Left hindlimb (tissue), 1 donor: ENCODE measurements at places on chromosomes 12 and 14.

DNA sequence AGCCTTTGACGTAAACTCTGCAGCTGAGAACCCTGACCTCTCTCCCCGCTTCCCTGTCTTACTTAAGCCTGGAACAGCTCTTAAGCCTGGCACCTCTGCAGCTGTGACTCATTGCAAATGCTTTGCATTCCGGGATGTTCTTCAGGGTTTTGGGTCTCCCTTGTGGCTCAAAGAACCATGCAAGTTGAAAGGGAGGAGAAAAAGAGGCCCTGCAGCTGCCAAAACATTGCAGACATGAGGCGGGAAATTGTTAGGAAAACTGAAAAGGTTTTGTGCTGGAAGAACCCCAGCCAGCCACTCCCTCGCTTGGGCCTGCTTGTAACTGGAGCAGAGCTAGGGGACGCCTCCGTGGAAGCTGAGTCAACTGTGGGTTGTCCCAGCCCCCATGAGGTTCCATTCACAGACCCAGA lies 60.2 kb upstream of the FERMT2 start:
- DNase-seq: peak; percentile 87

GRCh38 chr14:79602045-79602444 lies 609.3 kb downstream of the DIO2 start:
- no peak for DNase-seq

GRCh38 chr12:48985475-48985897 lies 7.4 kb downstream of the WNT1 start:
- peak; percentile 55 for DNase-seq

DNA sequence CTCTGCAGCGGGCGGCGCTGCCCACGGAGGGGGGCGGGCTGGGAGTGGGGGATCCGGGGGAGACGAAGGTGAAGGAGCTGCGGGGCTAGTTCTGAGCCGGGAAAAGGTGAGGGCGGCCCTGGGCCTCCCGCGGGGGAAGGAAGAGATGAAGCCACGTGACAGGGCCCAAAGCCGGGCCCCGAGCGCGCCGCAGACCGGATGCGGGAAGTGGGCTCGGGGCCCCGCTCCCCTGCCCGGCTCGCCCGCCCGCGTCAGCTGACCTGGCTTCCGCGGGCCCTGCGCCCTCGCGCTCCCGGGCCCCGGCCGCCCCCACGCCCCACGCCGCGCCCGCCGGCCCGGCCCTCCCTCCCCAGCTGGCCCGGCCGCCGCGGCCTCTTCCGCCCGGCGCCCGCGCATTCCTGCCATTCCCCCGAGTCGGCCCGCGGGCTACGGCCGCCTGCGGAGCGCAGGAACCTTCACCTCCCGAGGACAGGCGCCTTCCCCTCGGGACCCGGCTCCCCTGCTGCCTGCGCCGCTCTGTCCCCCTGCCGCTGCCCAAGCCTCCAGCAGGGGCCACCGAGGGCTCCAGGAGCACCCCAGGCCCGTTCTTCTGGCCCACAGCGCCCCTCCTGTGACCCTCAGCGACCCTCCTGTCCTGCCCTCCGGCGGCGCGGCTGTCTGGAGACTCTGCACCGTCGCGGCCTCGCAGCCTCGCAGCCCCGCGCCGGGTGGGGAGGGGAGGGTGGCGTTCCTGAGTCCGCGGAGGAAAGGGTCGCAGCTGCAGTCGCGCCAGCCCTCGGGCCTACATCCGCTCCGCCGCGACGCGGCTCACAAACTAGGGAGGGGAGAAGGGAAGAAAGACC lies 20.4 kb downstream of the NINJ2 start:
- DNase-seq: peak; percentile 87

DNA sequence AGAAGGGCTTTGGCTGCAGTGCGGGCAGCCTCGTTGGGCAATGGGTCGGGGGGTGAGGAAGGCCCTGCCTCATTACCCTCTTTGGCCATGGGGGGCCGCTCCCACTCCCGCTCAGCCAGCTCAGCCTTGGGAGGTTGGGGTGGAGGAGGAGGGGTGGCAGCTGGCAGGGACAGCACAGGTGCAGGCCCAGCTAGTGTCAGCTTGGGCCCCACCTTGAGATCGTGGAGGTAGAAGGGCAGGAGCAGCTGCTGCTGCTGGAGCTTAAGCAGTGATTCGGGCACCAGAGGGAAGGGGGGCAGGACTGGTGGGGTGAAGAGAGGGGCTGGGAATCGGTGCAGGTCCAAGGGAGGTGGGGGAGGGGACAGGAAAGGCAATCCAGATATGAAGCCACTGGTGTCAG lies 26.0 kb downstream of the ZFHX2 start:
- DNase-seq: no peak

GRCh38 chr12:93341409-93342049 lies 36.2 kb upstream of the NUDT4 start:
- no peak for DNase-seq

DNA sequence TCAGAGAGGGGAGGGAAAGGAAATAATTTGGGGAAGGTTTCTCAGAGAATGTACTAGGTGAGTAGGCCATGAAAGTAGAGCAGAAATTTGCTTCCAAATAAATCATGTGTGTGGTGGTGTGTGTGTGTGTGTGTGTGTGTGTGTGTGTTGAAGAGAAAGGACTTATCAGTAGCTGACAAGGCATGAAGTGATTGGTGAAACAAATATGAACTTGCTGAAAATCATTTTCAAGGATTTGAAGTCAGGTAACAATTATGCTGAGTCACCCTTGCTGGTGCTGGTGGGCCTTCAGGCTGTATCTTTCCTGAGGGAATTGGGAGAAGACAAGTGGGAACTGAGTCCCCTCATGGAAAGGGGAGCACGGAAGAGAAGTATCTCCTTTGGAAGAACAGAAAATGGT lies 55.5 kb downstream of the HSD17B6 start:
- DNase-seq: no peak
